Natural killer cell (primary cell): ENCODE measurements at places on chromosomes 7 and 10.

DNA sequence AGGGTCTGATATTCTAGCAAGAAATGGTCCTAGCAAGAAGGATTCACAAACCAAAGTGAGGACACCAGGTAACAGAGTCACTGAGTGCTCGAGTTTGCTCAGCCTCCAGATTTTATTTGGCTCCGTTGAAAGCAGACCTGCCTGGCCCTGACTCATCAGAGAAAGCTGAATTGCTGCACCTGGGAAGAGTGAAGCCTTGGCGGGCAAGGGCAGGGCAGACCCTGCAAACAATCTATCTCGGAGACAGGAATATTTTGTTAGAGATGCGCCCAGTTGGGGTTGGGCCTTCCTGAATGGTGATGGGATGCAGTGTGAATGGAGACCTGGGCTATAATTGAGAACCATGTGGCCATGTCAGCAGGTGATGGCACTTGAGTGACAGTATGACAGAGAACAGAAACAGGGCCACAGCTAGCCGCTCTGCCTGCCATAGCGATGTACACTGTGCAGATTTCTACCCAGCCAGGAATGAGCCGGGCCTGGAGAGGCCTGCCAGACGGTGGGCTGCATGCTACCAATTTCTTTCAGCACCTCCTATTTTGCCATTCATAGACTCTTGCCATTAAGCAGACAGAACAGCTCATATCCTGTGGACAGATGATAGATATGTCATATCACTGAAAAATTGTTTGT is 744.2 kb downstream of the LRMDA start:
- DNase-seq = no peak
- H3K27ac ChIP-seq = no peak overlapping the region
- no peaks in the 10 kb centered on the region for H3K36me3 ChIP-seq
- H3K4me1 ChIP-seq = no peaks in the 10 kb centered on the region
- no peak overlapping the region for H3K4me3 ChIP-seq

- H3K36me3 ChIP-seq = no peaks in the 10 kb centered on the region
- no peak for DNase-seq
- no peaks in the 10 kb centered on the region for H3K4me1 ChIP-seq
- H3K4me3 ChIP-seq = no peak overlapping the region
These were observed 28.1 kb upstream of the TRIL start for GRCh38 chr7:28986028-28986764.

DNA sequence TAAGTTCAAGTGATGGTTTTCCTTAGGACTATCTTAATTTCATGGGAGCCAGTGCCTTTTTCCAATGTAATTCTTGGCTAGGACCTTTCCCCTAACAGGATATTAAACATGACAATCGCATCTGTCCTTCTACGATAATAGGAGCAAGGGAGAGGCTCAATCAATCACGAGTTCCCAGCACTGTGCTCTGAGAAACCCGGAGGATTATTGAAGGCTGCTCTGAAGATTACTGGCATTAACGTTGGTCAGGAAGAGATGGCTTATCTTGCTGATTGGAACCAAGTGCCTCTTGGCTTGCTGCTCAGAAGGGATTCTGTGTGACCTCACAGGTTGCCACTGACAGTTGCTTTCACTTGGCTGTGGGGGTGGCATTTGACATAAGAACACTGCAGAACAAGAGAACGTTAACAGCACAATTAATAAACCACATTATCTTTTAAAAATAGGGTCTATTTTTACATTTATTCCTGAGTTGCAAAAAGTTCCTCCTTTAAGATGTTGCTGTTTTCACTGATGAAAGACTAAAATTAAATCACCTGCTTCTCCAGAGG is 252.1 kb upstream of the TAC1 start:
- no peaks in the 10 kb centered on the region for H3K36me3 ChIP-seq
- H3K27me3 ChIP-seq = no peaks in the 10 kb centered on the region
- no peak for DNase-seq

DNA sequence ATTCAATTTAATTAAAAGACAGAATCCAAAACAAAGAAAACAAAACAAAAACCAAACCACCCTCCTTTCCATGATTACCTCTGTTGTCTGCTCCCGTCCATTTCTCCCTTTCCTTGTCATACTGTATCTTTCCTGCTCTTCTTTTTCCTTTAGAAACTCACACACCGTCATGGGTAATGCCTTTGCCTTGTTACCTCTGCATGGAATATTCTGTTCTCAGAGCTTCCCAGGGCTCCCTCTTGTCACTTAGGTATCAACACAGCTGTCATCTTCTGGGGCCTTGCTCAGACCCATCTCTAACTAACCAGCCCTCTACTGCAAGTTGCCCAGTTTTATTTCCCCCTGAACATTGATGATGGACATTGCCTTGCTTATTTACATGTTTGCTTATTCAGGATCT is 30.2 kb upstream of the GIMAP8 start:
- H3K36me3 ChIP-seq = no peaks in the 10 kb centered on the region
- no peaks in the 10 kb centered on the region for H3K27me3 ChIP-seq
- H3K4me1 ChIP-seq = no peaks in the 10 kb centered on the region
- no peak overlapping the region for H3K4me3 ChIP-seq

DNA sequence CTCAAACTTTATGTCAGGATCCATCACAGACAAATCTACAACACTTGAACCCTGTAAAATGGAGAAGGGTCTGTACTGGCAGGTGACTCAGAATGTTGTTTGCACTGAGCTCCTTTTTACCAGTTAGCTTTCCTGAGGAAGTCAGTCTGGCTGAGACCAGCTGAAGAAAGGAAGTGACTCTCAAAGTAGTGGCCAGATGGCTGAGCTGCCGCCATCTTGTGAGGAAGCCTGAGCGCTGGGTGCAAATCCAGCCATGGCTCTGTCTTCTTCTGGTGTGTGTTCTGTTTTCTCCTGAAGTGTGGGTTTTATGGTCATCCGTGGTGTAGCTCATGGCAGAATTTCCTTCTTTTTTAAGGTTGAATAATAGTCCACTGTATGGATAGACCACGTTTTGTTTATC is 25.5 kb upstream of the ECHDC3 start:
- peaks cover 11% of the 10 kb centered on the region for H3K4me1 ChIP-seq
- no peak overlapping the region for H3K27ac ChIP-seq
- H3K27me3 ChIP-seq = no peaks in the 10 kb centered on the region
- no peaks in the 10 kb centered on the region for H3K36me3 ChIP-seq
- DNase-seq = no peak

GRCh38 chr10:99924451-99925255 is 85.1 kb downstream of the DNMBP start:
- no peak overlapping the region for H3K27ac ChIP-seq
- no peaks in the 10 kb centered on the region for H3K27me3 ChIP-seq
- H3K4me3 ChIP-seq = no peak overlapping the region
- H3K36me3 ChIP-seq = no peaks in the 10 kb centered on the region
- no peaks in the 10 kb centered on the region for H3K4me1 ChIP-seq

GRCh38 chr10:48236199-48236621 is 38.3 kb downstream of the FRMPD2 start:
- no peak overlapping the region for H3K27ac ChIP-seq
- DNase-seq = no peak

- H3K4me3 ChIP-seq = no peak overlapping the region
- peaks cover 13% of the 10 kb centered on the region for H3K4me1 ChIP-seq
- no peaks in the 10 kb centered on the region for H3K36me3 ChIP-seq
These were observed 937 bp upstream of the COBL start for GRCh38 chr7:51317582-51317910.

DNA sequence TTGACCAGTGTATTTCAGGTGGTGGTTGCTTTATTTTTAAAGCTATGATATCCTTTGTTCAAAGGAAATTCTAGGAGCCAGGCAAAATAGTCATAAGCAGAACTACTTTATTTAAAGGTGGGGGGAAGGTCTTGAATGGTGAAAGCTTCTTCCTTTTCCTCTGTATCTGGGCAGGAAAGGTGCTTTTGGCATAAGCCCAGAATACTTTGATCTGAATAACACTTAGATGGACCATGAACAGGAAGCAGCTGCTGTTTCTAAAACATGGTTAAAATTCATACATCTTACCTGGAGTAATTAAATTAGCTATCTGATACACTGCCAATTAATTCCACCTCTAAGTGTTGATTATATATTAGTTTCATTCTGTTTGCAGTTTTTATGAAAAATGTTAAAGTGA is 13.3 kb downstream of the ZNF804B start:
- no peak overlapping the region for H3K4me3 ChIP-seq
- H3K4me1 ChIP-seq = no peaks in the 10 kb centered on the region
- H3K36me3 ChIP-seq = no peaks in the 10 kb centered on the region
- DNase-seq = no peak
- no peak overlapping the region for H3K27ac ChIP-seq
- H3K27me3 ChIP-seq = no peaks in the 10 kb centered on the region

DNA sequence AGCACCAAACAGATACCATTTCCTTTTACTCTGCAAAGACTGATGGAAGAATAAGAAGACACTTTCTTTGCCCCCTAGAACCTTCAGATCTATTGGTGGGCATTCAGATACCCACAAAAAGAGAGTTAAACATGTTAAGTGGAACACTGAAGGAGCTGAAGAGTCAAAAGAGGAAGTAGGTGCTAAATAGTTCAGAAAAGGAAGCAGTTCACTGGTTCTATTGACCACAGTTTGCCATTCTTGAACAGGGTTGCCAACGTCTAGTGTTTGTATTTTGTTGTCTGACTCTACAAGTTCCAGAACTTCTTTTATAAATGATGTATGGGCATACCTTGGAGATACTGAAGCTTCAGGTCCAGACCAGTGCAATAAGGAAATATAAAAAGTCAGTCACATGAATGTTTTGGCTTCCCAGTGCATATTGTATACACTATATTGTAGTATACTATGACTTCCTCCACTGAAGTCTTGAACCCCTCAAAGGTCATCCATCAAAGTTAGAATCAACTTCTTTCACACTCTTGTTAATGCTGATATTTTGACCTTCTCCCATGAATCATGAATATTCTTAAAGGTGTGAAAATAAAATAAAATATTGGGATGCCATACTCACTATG is 47.5 kb upstream of the AGR3 start:
- no peak overlapping the region for H3K4me3 ChIP-seq
- no peaks in the 10 kb centered on the region for H3K27me3 ChIP-seq
- no peak overlapping the region for H3K27ac ChIP-seq
- H3K4me1 ChIP-seq = peaks cover 13% of the 10 kb centered on the region
- no peaks in the 10 kb centered on the region for H3K36me3 ChIP-seq

DNA sequence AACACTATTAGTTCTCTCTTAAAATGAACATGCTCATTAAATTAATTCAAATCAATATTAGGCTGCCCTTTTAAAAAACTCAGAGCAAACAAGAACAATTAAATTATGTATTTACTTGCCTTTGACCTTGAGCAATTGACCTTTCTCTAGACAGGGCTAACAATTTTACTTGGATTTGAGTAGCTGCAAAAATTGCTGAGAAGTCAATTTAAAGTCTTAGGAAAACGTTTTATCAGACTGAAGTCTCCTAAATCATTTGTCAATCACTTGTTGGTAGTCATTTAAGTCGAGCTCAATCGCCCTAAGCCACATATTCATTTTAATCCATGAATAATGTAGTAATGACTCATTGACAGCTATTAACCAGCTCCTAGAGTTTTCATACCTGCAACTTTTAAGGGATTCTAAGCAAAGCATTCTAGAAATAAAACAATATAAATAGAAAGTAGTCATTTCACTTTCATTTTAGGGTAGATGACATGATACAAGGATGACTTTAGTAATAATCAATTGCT is 84.9 kb upstream of the SEC61G start:
- no peak overlapping the region for H3K27ac ChIP-seq
- H3K4me1 ChIP-seq = no peaks in the 10 kb centered on the region
- H3K4me3 ChIP-seq = no peak overlapping the region
- no peaks in the 10 kb centered on the region for H3K27me3 ChIP-seq
- no peak for DNase-seq

DNA sequence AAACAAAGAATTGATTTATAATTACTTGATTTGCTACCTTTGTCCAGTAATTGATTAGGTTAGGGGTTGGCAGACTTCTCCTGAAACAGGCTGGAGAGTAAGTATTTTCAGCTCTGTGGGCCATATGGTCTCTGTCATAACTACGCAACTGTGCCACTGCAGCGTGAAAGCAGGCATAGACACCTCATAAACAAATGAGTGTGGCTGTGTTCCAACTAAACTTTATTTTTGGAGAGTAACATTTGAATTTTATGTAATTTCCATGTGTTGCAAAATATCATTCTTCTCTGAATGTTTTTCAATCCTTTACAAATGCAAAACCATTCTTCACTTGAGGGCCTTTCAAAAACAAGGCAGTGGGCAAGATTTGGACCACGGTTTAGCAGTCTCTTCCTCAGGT is 76.9 kb downstream of the GALNT17 start:
- H3K4me1 ChIP-seq = no peaks in the 10 kb centered on the region
- no peak for DNase-seq
- H3K27ac ChIP-seq = no peak overlapping the region
- no peak overlapping the region for H3K4me3 ChIP-seq

DNA sequence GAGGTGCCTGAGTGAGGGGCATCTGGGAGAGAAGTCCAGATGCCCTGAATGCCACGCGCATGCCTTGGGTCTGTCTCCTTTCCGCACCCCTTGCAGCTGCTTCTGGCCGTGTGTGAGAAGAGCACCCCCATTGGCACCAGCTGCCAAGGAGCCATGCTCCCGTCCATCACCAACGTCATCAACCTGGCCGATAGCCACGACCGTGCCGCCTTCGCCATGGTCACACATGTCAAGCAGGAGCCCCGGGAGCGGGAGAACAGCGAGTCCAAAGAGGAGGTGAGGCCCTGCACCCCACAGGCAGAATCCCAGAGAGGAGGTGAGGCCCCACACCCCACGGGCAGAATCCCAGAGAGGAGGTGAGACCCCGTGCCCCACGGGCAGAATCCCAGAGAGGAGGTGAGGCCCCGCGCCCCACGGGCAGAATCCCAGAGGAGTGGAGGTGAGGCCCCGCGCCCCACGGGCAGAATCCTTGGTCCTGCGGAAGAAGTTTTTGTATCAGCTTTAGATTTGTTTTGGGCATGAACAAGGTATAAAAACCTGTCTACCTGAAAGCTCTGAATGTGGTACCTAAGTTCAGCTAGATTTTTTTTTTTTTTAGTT is 91.8 kb downstream of the TRRAP start:
- H3K4me1 ChIP-seq = no peaks in the 10 kb centered on the region
- no peaks in the 10 kb centered on the region for H3K27me3 ChIP-seq
- no peak overlapping the region for H3K27ac ChIP-seq
- H3K4me3 ChIP-seq = no peak overlapping the region

- H3K27ac ChIP-seq = no peak overlapping the region
- no peak overlapping the region for H3K4me3 ChIP-seq
- H3K27me3 ChIP-seq = no peaks in the 10 kb centered on the region
- DNase-seq = no peak
These were observed 7.1 kb downstream of the LRRC4 start for GRCh38 chr7:128024151-128024550.
